A549 treated with DMSO at 1 μM for 4 hours (cell line): ENCODE measurements at places on chromosomes 12 and 14. TPM values are rescaled to one million over a fixed set of nuclear protein-coding genes. Genes with fewer than 3 reads are reported as not detected.

RABGGTA gene
- total RNA-seq, result 12.5 to 19.5 TPM (median 16.6 TPM) in 5 replicates

TDRD9 gene
- total RNA-seq, result 0.06 TPM in 1 of 5 replicates, not detected in the others

FLVCR2 gene
- 2.0 to 3.1 TPM (median 2.8 TPM) in 5 replicates for total RNA-seq

RDH5 gene
- total RNA-seq, result 2.3 to 3.2 TPM (median 2.5 TPM) in 5 replicates

FOS gene
- total RNA-seq, result 5.4 to 11.7 TPM (median 6.6 TPM) in 5 replicates

ASB2 gene
- 1.4 to 4.1 TPM (median 1.9 TPM) in 5 replicates for total RNA-seq
